ENCODE measurements at places on chromosomes 11 and 22.

- no peak for DNase-seq
These were observed 881.2 kb downstream of the OPCML start for GRCh38 chr11:132650969-132651720.

DNA sequence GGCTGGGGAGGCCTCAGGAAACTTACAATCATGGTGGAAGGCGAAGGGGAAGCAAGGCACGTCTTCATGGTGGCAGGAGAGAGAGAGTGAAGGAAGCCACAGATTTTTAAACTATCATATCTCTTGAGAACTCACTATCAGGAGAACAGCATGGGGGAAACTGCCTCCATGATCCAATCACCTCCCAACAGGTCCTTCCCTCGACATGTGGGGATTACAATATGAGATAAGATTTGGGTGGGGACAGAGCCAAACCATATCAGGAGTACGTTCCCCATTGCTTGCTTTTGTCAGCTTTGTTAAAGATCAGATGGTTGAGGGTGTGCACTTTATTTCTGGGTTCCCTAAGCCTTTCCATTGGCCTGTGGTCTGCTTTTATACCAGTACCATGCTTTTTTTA, 53.7 kb upstream of the E2F8 start:
- DNase-seq, result no peak

DNA sequence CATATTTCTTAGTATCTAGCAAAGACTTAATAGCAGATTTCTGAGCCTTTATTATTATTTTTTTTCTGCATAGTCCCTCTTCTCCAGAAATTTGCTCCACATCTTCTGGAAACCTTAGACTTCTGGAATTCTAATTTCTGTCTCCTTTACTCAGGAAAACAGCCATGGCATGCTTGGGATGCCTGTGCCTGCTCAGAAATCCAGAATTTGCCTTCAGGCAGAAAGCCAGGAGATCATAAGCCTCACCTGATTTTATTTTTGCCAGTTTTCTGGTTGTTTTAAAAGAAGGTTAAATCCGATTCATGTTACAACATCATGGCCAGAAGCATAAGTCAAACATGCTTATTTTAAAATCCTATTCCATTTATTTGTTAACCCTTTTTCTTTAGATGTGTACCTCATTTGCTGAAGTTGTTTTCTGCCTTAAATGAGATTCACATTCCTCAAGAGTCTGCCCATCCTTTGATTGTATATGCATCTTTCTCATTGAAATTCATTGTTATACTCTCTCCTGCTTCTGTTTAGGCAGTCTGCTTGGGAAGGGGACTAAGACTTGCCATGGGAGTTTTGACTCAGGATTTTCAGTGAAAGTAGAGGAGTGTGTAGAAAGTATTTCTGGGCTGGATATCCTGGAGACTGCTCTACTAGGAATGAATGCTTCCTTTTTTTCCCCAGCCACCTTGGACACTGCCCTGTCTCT, 37.1 kb downstream of the SIK2 start:
- no peak for DNase-seq

DNA sequence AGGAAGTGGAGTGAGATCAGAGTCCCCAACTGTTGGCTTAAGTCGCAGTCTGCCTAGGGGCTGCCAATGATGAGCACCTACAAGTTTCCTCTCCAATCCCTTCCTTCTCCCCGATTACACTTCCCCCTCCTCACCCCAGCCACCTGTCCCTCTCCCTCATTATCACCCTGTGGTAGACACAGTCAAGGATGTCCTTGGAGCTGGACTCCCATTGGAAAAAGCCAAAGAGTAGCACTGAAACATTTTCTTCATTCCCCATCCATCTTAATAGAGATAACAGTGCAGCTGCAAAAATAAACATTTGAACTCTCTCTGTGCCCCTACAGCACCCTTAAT, 146.2 kb downstream of the DBX1 start:
- no peak for DNase-seq

- no peak for DNase-seq
These were observed 135.0 kb downstream of the CSNK2A3 start for GRCh38 chr11:11217929-11218628.

GRCh38 chr11:2512431-2513407, 67.9 kb downstream of the KCNQ1 start:
- DNase-seq, result no peak

GRCh38 chr11:43518408-43519160, 159.9 kb downstream of the TTC17 start:
- no peak for DNase-seq

- DNase-seq, result no peak
These were observed 6.6 kb upstream of the CDC42BPG start for GRCh38 chr11:64850979-64851567.

- no peak for DNase-seq
These were observed 135.1 kb upstream of the CARD18 start for GRCh38 chr11:105274631-105275030.

GRCh38 chr11:69864686-69865661, 45.8 kb upstream of the FGF3 start:
- no peak for DNase-seq

- no peak for DNase-seq
These were observed 539.3 kb upstream of the B3GAT1 start for GRCh38 chr11:134951305-134951700.

DNA sequence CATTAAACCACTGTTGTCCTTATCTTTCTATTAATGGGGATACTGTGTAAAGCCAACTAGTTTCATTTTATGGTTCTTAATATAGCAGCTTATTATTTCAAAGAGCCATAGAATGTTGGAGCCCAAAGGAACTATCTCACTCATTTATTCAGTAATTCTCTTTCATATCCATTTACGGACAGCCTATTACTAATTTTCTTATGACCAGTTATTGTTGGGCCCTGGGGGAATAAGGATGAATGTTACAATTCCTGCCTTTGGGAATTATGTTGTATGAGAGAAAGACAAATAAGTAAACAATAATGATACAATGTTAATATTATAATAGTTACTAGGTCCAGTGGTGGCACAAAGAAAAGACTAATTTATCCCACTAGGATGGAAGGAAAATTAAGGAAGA, 52.4 kb downstream of the AAMDC start:
- DNase-seq, result no peak

- no peak for DNase-seq
These were observed 306.0 kb downstream of the BUD13 start for GRCh38 chr11:116466801-116467200.

- no peak for DNase-seq
These were observed 847.2 kb downstream of the TBC1D22A start for GRCh38 chr22:47609653-47610052.

- DNase-seq, result no peak
These were observed 44.8 kb upstream of the C11orf87 start for GRCh38 chr11:109377039-109377742.

DNA sequence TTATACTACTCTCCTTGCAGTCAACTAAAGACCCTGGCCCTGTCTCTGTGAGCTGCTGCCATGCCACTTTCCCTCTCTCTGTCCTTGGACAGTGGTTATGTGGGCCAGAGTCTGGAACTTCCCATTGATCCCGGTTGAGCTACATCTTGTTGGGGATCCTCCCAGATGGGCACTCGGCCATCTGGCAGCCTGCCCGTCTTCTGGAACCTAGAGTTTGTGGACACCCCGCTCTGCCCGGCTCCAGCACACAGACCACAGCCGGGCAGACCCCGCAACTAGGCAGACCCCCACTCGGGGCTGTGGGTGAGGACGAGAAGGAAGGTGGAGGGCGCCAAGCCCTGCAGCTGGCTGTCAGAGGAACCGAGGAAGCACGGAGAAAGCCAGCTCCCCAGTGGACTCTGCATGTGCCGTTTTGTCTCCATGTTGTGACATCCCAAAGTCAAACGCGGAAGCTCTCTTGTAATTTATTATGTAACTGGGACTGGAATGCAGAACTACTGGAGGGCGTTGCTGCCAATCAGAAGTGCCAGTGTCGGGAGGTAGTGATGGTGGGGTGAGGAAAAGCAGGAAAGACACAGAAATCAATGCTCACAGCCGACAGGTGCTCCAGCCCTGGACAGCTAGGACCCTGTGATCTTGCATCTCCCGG, 207.7 kb downstream of the CEP164 start:
- no peak for DNase-seq

GRCh38 chr11:68337399-68337835, 25.0 kb downstream of the LRP5 start:
- DNase-seq, result no peak

- DNase-seq, result no peak
These were observed 573 bp downstream of the PPFIA1 start for GRCh38 chr11:70270877-70271648.

DNA sequence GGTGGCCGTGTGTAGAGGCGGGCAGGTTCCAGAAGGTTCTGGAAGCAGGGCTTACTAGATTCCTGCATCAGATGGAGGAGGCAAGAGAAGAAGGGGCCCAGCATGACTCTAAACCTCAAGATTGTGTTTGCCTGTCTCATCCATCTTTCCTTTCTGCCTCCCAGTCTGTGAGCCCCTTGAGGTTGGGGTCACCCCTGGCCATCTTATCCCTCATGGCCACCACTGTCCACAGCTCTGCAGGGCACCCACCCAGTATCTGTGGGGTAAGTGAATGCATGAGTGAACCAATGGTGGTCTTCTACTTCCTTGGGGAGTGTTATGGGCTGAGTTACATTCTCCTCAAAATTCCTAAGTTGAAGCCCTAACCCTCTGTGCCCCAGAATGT, 79.3 kb downstream of the MYEOV start:
- DNase-seq, result no peak

DNA sequence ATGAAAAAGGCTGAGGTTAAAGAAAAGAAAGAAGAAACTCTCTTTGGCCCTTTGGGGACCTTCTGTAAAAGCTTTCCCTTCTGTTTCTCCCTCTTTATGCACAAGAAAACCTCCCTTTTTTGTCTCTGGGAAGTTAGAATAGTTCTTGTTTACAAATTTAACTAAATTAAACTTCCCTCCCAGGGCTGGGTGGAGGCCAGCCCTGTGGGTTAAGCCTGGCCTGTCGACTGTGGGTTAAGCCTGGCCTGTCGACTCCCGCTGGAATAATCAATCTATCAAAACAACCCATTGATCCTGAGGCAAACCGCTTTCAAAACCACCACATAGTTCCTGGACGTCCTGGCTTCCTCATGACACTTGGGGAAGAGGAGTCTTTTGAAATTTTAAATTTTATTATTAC, 1.2 kb upstream of the DRG1 start:
- no peak for DNase-seq

GRCh38 chr22:38181453-38182200, at the start of gene PLA2G6:
Gene PLA2G6, minus strand, starts transcription at chr22:38181830. Its CDS starts 12,404 bp downstream, at chr22:38169426.
- DNase-seq, result peak; percentile 91

DNA sequence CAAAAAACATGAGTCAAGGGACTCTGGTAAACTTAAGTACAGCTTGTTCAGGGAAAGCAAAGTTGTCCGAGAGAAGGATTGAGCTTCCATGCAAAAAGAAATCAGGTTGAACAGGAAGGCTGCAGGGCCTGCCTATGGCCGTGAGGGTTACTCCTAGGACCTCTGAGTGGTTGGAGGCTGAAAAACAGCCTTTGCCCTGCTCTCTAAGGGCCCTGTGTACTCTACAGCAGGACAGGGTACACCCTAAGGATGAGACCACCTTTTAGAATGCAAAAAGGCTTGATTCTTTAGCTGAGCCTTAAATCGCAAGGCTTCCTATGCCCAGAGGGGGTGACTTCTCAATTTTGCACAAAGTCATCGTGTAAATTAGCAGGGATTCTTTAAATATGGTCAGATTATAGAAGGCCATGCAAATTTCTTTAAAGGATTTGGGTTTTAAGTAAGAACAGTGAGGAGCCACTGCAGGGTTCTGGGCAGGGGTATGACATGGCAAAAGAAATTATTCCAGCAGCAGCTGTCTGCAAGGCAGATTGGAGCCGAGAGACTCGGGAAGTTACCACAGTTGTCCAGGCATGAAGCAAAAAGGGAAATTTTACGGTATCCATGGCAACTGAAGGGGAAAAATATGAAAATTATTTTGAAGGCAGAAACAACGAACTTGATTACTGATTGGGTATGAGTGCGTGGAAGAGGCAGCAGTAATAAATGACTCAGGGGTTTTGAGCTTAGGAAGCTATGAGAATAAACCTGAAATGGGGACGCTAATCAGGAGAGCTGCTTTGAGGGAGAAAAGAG, 91.8 kb downstream of the FAM76B start:
- DNase-seq, result no peak

DNA sequence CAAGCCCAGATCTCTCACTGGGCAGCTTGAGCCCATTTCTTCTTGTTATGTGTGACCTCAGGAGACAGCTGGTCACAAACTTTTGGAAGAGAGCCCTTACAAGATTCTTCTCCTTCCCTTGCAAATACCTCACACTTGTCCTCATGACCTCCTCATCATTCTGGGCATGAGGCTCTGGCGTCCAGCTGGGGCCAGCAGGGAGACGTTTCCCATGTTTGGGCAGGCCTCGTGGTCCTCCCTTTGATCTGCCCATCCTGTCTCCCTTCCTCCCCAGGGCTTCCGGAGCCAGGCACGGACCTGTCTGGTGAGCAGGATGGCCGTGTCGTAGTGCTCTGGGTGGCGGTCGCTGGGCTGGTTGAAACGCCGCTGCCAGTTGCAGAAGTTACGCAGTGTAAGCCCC, 9.7 kb downstream of the ADAMTS8 start:
- no peak for DNase-seq

DNA sequence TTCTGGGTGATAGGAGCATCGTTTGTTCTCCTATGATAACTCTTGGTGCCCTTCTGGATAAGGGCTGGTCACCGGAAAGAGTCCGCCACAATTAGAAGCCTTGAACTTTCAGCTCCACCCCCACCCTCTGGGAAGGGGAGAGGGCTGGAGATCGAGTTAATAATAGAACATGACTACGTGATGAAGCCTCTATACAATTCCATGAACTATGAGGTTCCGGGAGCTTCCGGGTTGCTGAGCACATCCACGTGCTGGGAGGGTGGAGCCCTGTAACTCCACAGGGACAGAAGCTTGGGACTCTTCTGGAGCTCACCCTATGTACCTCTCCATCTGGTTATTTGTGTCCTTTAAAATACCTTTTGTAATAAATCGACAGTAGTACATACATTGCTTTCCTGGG, 40.3 kb downstream of the ARHGAP42 start:
- no peak for DNase-seq

- DNase-seq, result peak; percentile 43
These were observed 123.3 kb upstream of the CRYBB3 start for GRCh38 chr22:25076336-25076735.

- DNase-seq, result no peak
These were observed 215.5 kb downstream of the ARHGAP42 start for GRCh38 chr11:100902454-100903141.

DNA sequence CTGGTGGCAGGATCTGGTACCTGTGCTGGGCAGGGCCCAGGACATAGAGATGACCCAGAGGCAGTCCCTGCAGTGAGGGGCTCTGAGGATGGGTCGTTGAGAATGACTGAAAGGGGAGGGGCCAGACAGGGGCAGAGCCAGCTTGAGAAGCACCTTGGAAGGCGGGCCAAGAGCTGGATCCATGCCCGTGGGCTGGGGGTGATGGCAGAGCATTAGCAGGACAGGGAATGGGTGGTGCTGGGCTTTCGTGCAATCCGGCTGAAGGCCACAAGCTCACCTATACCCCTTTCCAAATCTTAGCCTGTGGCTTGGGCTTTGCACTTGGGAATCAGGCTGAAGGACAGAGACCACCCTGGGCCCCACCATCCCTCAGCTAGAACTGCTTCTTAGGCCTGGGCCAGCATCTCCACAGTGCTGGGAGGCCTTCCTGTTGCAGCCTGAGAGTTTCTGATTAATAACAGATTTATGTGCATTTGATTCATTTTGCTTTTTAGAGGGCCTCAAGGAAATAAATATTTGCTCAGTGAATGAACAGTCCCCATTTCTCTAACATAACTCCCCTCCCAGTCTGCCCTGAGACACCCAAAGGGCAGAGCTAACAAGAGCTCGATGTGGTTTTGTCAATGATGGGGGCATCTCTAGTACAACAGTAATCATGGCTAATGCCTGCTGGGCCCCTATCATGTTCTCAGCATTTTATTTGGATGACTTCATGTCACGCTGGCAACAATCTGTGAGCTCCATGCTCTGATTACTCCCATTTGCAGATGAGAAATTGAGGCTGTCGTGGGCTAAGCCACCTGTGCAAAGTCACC, 39.3 kb downstream of the RIBC2 start:
- no peak for DNase-seq
